Ureter (tissue), 1 donor: ENCODE measurements at places on chromosomes 2 and 18.
A peak's percentile ranks its signal among the peaks of the same experiment; 100 is the strongest.

DNA sequence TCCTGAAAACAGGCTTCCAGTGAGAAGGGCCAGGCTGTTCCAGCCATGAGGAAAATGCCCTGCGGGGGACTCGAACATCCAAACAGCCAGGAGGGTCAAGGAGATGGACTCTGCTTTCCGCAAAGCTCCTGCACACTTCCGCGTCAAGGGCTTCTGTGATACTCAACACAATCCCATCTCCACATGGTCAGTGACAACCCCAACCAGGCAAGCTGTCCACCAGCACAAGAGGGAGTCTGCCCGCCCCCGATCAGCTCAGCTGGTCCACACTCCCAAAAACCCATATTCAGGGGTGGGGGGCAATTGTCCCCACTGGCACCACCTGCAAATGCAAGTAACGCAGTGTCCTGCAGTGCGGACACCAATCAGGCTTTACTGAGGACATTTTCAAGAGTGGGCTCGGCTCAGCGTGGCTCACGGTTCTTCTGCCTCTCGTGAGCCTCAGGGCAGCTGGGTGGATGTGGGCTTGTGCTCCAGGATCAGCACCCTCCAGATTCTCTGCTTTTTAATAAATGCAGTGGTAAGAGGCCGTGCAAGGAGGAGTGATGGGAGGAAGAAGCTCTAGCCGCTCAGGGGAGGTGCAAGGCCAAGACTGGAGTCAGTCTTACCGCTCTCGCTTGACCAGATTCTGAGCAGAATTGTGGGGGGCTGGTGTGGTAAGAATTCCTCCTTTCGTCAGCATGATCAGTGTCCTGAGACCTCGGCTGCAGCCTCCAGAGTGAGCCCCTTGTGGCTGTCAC is 19.5 kb upstream of the CIDEA start:
- no peak for DNase-seq

- DNase-seq = no peak
Measured at GRCh38 chr2:116706396-116706795, 1108.1 kb upstream of the DDX18 start.

DNA sequence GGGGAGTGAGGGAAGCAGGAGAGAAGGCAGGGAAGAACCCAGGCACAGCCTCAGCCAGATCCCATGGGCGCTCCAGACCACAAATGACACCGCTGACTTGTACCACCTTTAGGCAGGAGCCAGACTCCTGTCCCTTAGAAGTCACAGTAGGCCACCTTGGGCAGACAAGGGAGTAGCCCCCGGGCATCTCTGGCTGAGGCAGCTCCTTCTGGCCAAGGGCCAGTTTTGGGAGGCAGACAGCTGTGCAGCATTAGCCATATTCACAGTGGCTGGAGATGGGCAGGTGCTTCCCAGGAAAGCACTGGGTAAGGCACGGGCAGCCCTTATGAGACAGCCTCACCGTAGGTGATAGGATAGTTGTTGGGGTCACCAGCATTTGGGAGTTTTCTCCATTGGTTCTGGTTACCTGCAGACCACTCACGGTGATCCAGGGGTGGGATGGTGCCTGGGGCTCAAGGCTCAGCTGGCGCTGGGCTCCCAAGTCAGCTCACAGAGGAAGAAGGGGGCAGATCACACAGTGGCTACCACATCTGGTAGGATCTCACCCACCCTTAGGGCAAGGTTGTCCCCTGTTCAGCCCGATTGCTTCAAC is 2.1 kb downstream of the ASTL start:
- DNase-seq = no peak

DNA sequence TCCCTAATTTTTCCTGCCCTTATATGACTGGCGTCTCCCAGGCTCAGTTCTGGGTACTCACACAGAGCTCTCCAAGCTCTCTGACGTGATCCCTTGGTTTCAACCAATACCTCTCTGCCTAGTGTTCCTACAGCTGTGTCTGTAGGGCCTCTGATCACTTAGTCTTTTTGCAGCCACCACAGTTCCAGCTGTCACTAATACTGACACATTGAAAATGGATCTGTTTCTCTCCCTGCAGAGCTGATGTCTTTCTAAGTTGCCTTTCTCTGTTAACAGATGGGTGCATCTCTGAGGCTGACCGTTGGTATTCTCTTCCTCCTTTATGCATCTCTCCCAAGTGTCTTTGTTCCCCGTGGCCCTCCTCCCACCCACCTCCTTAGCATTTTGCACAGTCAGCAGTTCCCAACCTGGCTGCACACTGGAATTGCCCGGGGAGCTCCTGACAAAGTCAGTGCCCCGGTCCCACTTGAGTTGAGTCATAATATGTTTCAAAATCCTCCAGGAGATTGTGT is 62.5 kb downstream of the CERS6 start:
- no peak for DNase-seq

GRCh38 chr2:108982259-108982679 is 6.8 kb downstream of the EDAR start:
- DNase-seq = no peak

DNA sequence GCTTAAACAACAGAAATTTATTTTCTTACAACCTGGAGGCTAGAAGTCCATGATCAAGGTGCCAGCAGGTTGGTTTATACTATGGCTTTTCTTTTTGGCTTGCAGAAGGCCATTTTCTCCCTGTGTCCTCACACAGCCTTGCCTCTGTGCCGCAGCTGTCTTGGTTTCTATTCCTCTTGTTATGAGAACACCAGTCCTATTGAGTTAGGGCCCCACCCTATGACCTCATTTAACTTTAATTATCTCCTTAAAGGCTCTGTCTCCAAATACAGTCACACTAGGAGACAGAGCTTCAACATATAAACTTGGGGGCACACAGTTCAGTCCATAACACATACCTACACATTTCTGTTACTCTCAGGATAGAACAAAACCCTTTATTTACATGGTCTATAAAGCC is 17.3 kb upstream of the RHOB start:
- peak; percentile 36 for DNase-seq

GRCh38 chr18:60892855-60893254 is 440.4 kb upstream of the CDH20 start:
- peak; percentile 54 for DNase-seq

DNA sequence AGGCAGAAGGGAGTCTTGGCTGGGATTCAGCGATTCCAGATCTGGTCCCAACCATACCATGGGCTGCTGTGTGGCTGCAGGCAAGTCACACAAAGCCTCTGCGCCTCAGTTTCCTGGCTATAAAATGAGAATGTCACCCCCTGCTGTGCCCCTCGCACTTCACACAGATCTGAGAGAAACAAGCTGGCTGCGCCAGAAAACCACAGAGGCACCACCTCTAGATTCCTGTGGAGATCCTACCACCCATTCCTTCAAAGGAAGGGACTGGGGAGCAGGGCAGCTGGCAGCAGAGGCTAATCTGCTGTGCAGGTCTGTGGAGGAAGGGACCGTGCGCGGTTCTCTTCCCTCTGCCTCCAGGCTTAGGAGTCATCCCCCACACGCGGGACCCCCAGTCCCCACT is 19.8 kb downstream of the NEURL3 start:
- DNase-seq = no peak

GRCh38 chr2:68203587-68203986 is 45.9 kb downstream of the PNO1 start:
- DNase-seq = no peak

- DNase-seq = peak; percentile 48
Measured at GRCh38 chr2:32627441-32627813, 423 bp upstream of the TTC27 start.

DNA sequence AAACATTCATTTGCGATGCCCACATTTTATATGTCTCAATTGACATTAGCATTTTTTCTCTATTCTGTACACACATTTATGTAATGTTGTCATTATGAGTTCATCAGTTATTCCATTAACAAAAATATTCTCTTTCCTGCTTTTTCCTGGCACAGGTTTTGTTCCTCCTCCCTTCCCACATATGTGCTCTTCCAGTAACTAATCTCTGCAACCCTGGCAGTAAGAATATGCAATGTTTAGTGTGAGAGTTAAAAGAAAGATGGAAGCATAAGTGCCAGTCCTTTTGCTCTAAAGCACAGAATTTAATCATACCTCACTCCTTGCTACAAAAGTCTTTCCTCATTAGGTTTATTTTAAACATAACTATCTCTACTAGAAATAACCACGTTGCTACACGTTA is 155.8 kb upstream of the ERBB4 start:
- DNase-seq = no peak

DNA sequence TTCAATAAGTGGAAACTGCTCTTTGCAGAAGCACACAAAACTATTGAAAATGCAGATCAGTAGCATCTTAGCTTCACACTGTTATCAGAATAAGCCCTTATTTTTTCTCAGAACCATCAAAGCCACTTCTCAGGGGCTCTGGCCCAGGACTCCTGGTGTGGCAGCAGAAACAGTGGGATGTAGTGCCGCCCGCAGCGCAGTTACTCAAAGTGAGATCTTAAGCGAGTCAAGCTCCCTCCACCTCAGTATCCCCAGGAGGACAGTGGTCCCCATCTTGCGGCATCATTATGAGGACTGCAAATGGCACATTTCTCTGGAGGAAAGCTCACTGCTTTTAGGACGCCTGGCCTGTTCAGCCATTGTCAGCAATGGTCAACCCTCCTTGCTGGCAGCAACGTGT is 60.0 kb downstream of the MBP start:
- no peak for DNase-seq

DNA sequence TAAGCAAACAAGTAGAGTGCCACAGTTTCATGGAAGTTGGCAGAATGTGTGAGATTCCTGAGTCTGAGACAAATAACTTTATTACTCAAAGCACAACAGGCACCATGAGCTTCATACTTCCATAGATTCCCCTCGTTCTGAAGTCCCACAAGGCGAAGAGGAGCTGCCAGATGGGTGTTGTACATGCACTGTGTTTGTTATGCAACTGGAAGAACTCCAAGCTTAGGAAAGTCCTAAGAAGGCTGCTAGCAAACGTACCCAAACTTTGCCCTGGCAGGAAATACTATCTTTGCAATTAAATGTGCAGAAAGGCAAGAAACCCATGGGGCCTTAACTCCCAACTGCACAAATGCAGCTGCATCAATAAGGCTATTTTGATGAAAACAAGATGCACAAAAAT is 1.6 kb upstream of the GCA start:
- no peak for DNase-seq

- DNase-seq = no peak
Measured at GRCh38 chr18:7908681-7909299, 341.7 kb downstream of the PTPRM start.

DNA sequence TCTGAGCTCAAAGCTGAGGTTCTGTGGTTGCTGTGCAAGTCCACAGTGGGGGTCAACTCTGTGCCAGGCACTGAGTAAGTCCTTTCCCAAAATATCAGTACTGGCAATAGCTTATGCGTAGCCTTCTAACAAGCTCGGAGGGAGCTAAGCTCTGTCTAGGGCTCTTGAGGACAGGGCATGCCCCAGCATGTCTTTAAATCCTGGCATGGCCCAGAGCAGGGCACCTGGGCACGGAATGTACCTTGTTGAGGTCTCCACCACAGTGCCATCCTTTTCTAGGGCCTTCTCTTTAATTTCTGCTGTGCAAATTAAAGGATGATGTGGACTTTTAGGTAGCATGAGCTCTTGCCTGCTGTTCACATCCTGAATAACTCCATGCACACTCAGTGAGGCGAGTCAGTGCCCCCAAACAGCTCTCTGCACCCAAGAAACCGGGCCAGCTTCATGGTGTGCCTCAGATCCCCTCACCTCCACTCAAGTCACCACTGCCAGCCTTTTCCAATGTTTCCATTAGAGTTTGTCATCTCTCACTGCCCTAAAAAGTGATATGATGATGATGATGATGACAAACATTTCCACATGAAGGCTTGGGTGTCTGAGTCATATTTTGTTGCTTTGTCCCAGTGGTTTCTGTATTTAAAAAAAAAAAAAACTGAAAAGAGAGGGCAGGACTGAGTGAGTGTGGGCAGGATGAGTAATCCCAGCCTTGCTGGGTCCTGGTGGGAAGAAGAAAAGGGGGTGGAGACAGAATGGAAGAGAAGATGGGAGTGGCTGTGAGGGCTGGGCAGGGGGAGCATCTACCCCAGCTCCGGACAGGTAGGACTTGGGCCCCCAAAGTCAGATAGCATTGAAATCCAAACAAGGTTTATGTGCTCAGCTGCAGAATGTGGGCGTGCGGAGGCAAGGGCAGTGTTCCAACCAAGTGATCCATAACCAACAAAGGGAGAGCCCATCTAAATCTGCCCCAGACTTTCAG is 78.9 kb downstream of the ZBTB7C start:
- DNase-seq = no peak

GRCh38 chr2:162490052-162490717 is 146.3 kb downstream of the GCA start:
- DNase-seq = no peak

DNA sequence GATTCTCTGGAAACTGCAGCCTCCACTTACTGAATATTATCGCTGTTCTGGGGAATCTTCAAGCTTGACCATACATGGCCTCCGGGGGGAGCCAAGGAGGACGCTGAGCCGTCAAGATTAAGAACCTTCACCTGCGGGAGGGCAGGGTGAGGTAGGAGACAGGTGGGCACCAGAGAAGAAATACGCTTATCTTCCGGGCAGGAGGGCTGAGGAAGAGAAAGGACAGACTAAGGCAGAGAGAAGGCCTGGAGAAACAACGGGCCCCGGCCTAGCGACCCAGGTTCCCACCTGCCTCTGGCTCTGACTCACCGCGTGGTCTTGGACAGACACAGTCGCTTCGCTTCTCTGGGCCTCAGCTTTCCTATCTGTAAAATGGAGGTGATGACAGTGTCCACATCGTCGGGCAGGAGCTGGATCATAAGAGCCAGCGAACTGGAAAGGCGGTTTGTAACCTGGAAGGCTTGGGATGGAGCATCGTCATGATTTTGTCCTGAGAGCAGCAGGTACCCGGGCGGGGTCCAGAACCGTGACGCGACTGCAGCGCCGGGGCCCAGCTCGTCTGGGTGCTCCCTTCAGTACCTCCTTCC is 659 bp downstream of the ZNF142 start:
- no peak for DNase-seq

- no peak for DNase-seq
Measured at GRCh38 chr18:76348267-76349066, 146.6 kb downstream of the ZNF516 start.

DNA sequence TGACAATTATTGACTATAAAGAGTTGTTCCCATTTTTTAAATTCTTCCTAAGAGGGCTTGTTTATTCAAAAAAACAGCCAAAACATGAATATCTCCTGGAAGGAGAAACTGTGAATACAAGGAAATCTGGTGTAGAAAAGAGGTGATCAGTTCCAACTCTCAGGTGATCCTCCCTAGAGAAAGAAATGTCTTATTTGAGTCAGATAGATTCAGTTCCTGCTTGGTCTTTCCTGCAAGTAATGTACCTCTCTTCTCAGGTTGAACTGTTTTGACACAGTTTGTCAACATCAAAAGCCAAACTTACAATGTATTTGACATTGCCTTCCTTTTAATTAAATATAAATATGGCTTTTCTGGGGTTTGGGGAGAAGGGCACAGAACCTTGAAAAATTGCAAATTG is 567.4 kb downstream of the ARHGAP15 start:
- no peak for DNase-seq

GRCh38 chr2:46812361-46813019 is 103.1 kb downstream of the MCFD2 start:
- peak; percentile 78 for DNase-seq

DNA sequence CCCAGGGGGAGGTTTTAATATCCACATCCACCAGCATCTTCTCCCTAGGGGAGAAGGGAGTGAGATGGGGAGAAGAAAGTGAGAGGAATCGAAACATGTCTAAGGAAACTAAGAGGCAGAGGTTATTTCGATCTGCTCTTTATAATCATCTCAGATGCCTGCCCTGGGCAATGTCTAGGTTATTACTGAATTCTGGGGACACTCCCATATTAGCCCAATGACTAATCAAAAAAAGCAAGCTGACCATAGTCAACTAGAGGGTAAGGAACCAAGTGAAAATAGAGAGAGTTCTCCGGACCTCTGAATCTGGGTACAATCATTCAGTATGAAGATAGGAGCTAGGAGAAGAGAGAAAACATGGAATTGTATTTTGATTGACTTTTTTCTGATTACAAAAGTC is 56.7 kb upstream of the EML4 start:
- no peak for DNase-seq

GRCh38 chr18:73244401-73244800 is 376.6 kb upstream of the NETO1 start:
- DNase-seq = no peak
